ENCODE measurements at places on chromosomes 16 and 17.
A peak's percentile ranks its signal among the peaks of the same experiment; 100 is the strongest.

DNA sequence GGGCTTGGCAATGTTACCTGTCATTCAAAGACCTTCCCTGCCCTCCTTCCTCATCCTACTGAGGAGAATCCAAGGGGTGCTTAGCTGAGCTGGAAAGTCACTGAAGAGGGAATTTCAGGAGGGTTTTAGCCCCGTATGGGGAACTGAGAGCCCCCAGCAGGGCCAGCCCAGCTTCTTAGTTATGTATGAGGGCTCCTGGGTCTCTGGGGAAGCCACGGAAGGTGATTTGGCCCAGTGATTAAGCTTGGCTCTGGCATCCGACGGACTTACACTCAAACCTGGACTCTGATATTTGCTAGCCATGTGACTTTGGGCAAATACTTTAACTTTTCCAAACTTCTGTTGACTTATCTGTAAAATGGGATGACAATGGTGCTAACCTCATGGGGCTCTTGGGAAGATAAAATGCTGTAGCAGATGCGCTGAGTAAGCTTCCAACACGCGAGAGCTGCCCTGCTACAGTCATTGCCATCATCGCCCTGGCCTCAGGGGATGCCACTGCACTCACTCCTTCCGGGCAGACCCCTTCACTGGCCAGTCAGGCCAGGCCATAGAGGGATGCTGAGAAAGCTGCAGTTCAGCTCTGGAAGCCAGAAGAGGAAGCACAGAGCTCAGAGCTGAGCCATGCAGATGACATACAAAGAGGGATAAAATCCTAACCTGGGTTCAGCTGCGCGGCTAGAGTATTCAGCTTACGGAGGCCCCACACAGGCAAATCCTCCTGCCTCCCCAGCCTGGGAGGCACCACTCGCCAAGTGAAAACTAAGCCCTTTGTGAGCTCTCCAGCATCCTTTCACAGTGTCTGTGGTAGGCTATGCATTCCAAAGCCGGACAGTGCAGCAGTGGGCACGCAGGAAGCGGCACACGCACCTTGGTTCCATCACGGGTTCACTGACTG is 44.9 kb upstream of the PIK3R6 start:
- DNase-seq = no peak

- DNase-seq = no peak
Measured at GRCh38 chr17:37177254-37177870, 198.4 kb upstream of the C17orf78 start.

GRCh38 chr16:31453255-31454204 is 5.8 kb upstream of the ARMC5 start:
- DNase-seq = no peak

DNA sequence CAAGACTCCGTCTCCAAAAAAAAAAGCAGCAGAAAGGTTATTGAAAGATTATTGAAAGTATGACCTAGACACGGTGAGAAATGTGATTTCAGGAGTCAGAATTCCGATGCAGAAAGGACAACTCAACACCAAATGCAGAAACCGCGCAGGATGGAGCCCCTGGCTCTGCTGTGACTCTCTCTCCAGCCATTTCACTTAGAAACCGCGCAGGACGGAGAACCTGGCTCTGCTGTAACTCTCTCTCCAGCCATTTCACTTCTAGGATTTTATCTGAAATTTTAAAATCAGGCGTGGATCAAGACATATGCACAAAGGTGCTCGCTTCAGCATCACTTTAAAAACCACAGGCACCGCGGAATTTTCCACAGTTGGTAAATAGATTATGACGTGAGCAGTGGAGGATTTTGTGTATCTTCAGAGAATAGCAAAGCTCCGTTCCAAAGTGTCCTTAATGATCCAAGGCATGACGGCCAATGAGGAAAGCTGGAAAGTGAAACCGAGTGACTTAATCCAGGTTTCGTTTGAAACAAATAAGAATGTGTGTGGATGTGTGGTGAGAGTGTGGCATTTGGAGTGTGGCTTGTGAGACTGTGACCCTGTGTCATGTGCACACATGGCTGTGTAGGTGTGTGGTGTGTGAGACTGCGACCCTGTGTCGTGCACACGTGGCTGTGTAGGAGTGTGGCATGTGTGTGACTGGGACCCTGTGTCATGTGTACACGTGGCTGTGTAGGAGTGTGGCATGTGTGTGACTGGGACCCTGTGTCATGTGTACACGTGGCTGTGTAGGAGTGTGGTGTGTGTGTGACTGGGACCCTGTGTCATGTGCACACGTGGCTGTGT is 9.5 kb downstream of the UTS2R start:
- no peak for DNase-seq

GRCh38 chr17:6173653-6174052 is 103.5 kb downstream of the WSCD1 start:
- DNase-seq = no peak

DNA sequence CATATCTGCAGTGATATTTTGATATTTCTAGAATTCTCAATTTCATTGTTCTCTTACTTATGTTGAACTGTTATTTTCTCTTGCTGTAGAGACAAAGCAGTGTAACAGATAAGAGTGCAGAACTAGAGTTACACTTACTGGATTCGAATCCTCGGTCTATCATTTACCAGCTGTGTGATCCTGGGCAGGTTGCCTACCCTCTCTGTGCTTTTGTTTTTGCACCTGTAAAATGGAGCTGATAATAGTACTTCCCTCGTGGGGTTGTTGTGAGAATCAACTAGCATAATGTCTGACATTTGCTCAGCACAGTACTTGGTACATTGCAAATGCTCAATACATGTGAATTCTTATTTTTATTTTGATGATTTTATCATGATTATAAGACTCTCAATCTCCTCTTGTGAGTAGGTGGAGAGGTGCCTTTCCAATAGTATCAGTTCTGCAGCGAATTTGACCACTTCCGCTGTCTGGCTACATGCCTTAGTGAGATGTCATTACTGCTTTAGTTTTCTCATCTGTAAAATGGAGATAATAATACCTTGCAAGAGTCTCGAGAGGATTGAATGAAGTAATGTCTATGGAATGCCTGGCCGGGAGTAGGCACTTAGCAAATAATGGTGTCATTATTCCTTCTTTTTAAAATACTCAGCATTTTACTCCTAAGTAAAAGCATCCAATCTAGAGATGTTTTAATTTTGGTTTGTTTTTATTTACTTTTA is 312.2 kb upstream of the MAF start:
- no peak for DNase-seq

DNA sequence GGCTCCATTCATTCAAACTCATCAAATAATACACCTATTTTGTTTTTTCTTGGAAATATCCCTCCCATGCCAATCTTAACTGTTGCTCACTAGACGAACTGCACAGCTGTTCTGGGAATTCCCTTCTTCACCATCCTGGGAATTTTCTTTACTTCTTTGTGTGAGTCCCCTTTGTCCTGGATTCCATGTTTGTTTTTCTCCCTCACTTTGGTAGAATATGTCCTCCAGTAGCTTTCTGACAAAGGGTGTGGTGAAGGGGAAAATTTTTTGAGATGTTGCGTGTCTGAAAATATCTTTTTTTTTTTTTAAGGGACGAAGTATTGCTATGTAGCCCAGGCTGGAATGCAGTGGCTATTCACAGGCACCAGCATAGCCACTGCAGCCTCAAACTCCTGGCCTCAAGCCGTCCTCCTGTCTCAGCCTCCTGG is 17.2 kb upstream of the UTP6 start:
- DNase-seq = no peak

DNA sequence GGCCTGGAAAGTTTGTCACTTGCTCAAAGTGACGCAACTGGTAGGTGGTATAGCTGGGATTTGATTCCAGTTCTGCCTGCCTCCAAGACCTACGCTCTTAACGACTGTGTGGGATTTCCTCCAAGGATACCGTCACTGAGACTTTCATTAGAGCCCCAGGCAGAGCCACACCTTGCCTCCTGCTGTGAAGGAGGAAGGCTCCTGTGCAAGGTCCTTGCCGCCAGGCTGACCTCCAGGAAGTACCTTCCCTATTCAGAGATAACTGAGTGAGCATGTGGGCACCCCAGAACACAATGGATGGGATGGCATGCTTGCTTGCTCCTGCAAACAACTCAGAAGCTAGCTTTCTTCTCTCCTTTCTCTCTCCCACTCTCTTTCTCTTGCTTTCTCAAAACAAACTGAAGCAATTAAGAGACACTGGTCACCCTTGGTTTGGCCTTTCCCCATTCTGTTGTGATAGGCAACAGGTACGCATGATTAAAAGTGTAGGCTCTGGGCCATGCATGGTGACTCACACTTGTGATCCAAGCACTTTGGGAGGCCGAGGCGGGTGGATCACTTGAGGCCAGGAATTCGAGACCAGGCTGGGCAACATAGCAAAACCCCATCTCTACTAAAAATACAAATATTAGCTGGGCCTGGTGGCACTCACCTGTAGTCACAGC is 30.7 kb downstream of the CACNG3 start:
- no peak for DNase-seq

DNA sequence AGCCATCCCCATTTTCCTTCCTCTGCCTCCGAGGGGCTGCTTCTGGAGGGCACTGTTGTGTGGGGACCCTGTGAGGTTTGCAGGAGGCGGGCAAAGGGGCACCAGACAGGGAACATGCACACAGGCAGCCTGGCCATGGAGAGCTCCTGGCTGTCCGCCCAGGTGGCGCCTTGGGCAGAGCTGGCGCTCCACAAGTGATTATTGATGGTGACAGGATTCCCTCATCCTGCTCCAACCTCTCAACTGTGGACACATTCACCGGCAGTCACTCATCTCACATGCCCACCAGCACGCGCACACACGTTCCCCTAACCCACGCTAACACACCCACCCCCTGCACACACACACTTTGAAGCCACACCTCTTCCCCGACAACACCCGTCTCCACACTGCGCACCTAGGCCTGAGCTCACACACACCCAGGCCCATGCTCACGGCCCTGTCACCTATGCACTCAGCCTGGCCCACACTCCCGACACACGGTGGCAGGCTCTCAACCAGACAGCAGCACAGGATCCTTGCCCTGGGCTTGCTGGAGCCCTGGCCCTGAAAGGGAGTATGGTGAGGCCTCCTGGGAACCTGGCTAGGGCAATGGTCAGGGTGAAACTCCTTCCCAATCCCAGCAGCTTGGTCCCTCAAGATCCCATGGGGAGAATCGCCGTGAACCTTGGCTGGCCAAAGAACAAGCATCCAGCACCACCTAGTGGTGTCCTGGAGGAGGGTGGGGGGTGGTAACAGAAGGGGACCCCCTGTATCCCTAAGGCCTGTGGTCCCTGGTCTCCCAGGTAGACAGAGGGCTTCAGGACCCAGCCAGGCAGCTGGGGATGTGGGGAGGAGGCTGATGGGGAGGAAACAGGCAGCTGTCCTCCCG is 3.6 kb downstream of the PNMT start:
- DNase-seq = no peak

DNA sequence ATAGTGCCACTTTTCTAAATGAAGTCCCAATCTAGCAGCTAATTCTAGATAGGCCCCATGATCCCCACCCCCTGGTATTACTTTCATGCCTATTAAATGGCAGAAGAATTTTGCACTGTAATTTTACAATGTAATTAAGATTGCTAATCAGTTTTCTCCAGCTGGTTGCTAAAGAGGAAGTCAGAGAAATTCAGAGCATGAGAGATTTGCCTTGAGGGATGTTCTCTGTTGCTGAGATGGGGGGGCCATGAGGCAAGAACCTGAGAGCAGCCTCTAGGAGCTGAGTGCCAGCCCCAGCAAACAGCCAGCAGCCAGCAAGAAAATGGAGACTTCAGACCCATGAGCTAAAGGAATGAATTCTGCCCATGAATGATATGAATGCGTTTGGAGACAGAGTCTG is 38.9 kb downstream of the SHCBP1 start:
- no peak for DNase-seq

- DNase-seq = no peak
Measured at GRCh38 chr16:14502256-14502875, 127.7 kb downstream of the PARN start.

DNA sequence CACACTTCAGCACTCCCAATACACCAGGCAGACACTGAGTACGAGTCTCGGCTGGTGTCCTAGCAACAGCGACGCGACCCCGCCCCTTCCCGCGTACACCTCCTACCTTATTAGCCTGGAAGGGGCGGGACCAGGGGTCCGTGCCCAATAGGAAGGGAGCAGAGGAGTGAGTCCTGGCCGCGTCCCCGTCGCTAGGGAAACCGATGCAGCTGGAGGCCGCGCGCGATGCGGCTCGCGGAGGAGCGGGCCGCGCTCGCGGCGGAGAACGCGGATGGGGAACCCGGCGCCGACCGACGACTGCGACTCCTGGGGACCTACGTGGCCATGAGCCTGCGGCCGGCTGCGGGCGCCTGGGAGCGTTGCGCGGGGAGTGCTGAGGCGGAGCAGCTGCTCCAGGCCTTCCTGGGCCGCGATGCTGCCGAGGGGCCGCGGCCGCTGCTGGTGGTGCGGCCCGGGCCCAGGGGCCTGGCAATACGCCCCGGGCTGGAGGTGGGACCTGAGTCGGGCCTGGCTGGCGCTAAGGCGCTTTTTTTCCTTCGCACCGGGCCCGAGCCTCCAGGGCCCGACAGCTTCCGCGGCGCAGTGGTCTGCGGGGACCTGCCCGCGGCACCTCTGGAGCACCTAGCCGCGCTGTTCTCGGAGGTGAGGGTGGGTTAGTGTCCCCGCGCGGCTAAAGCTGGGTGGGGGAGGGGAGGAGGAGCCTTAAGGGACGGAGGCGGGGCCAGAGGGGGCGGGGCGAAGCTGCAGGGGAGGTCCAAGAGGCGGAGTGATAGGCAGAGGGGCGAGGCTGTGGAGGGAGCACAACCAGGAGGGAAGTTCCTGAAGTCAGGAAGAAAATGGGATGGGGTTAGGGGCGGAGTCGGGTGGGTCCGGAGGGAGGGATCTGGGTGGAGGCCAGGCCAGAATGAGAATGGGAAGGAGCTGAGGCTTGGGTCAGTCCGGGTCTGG is at the start of gene DNAH9:
TSS of gene DNAH9 (plus strand) at position 197 of the 948 bp plus-strand sequence. CDS start at position 226, 29 bp downstream.
- peak; percentile 52 for DNase-seq

DNA sequence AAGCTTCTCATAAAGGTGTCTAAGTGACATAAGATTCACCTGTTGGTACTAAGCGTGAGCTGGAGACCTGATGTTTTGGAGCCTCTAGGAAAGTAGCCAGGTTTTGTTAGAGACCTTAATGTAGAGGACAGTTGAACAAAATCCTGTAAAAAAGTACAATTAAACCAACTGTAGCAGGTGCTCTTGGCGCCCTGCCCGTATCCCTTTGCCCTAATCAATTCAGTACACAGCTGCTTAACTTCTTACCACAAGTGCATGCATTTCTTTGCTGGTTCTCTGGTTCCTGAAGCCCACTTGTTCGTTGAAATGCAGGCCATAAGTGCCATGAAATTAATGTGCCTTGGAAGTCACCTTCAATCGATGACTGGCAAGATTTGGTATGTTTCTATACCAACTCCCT is 24.4 kb downstream of the GLP2R start:
- no peak for DNase-seq

DNA sequence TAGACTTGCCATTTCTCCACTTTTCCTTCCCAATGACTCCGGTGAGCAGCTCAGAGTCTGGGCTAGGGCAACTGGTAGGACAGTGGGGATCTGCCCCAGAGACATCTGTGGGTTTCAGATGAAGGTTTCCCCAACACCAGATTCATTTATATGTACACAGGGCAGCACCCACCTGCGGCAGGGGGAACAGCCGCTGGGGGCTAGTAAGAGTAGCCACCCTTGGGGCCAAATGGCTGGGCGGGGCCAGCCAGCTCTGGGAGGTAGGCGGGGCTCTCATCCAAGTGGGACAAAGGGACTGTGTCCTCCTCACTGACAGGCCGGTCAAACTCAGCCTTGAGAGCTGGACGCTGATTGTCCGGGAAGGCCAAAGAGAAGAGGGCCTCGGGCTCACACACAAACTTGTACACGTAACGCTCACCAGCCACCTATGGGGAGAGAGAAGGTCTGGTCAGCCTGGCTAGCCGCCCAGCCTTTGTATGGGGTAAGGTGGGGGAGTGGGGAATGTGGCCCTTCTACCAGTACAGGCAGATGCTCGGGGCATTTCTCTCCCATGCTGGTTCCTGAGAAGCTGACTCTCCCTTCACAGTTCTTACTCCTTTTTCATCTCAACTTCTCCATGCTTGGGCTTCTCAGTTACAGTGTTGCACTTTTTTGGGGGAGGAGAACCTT is 17.7 kb downstream of the ETV4 start:
- no peak for DNase-seq
